ENCODE measurements at places on chromosomes 4 and X. TPM values are rescaled to one million over a fixed set of nuclear protein-coding genes. Genes with fewer than 3 reads are reported as not detected.
A peak's percentile ranks its signal among the peaks of the same experiment; 100 is the strongest.

The TRIM75 gene
- total RNA-seq, result not detected

The EMCN gene
- 3.1 TPM for total RNA-seq

The UCHL1 gene
- total RNA-seq, result 11.1 TPM

The LETM1 gene
- total RNA-seq, result 160 TPM

DNA sequence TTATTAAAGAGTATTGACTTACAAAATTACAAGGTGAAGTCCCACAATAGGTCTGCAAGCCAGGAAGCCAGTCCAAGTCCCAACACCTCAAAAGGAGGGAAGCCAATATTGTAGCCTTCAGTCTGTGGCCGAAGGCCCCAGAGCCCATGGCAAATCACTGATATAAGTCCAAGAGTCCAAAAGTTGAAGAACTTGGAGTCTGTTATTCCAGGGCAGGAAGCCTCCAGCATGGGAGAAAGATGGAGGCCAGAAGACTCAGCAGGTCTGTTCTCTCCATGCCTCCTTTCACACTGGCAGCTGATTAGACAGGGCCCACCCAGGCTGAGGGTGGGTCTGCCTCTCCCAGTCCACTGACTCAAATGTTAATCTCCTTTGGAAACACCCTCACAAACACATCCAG, 18.1 kb downstream of the TDO2 start:
- no peak for DNase-seq

- no peak for DNase-seq
These were observed 1391.2 kb downstream of the STIM2 start for GRCh38 chr4:28251831-28252230.

GRCh38 chr4:26410385-26411293, 79.6 kb downstream of the CCKAR start:
- peak; percentile 84 for DNase-seq

- DNase-seq, result no peak
These were observed 5.7 kb downstream of the ACOT9 start for GRCh38 chrX:23737413-23737812.

GRCh38 chr4:48862661-48863060, 31.8 kb downstream of the OCIAD1 start:
- DNase-seq, result no peak

DNA sequence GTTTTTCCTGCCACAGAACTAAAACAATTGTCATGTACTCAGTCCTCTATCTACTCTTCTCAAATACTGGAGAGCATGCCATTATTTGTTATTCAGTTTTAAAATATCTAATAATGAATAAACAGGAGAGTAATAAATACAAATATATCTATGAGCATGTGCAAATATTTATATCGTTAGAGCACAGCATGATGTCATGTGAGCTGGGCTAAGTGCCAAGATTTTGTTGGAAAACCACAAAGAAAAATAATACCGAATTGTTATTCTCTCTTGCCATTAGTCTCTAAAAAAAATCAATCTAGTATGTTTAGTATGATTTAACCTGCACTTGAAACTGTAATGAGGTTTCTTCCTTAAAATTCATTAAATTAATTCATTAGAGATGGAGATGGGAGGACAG, 97.3 kb downstream of the DDX60 start:
- no peak for DNase-seq

- DNase-seq, result no peak
These were observed 62.8 kb downstream of the DHX15 start for GRCh38 chr4:24521544-24521943.

GRCh38 chr4:114019276-114019968, 40.0 kb upstream of the ARSJ start:
- no peak for DNase-seq

DNA sequence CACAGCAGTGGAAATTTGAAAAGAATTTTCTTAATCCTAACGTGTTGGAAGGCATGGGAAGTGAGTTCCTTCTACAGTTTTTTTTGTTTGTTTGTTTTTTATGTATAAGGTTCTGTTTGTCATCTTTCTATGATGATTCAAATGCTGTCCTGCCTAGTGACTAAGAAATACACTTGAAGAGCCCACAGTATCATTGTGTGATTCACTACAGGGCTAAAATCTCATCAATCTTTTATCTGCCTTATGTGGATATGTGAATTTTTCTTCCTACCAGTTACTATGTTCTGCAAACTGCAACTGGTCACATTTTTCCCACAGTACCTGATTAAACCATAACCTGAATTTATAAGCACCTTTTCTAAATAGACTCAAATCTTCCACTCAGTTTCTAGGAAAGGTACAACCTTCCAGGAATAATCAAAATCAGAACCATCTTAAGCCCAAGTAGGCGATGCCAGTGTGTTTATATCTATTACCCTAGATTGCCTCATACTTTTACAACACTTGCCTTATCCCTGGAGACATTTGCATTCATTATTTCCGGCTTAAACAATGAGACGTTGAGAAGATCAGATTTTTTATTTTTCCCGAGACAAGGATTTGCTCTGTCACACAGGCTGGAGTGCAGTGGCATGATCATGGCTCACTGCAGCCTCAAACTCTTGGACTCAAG, 214.6 kb upstream of the GALNT7 start:
- no peak for DNase-seq

GRCh38 chrX:51837921-51838320, 55.5 kb upstream of the MAGED1 start:
- DNase-seq, result peak; percentile 59

- DNase-seq, result no peak
These were observed 40.9 kb downstream of the GATB start for GRCh38 chr4:151719956-151720334.

GRCh38 chr4:100497791-100498190, 20.0 kb downstream of the EMCN start:
- DNase-seq, result no peak

DNA sequence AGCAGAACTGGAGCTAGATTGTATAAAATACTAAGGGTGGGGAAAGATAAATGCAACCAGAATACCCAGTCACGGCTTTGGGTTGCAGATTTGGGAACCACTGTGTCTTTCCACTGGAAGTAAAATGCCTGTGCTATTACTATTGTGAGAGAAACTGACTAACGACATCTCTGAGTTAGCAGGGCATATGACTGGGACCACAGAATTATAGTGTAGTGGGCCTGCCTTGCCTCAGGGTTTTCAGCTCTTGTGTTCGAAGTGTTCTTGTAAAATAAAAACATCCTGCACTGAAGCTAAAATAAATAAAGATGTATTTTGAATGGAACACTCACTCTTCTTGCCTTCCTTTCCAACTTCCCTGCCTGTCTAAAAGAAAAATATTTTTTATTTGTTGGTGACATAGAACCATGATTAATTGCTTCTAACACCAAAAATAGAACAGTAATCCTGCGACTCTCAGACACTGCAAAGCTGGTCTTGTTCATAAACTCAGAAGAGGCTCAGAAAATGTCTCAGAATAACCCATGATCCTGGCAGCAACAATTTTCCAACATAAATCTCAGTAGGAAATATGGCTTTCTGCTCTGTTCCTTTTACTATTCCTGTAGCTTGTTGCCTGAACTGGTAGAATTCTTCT, 104.2 kb downstream of the FAM47B start:
- no peak for DNase-seq

DNA sequence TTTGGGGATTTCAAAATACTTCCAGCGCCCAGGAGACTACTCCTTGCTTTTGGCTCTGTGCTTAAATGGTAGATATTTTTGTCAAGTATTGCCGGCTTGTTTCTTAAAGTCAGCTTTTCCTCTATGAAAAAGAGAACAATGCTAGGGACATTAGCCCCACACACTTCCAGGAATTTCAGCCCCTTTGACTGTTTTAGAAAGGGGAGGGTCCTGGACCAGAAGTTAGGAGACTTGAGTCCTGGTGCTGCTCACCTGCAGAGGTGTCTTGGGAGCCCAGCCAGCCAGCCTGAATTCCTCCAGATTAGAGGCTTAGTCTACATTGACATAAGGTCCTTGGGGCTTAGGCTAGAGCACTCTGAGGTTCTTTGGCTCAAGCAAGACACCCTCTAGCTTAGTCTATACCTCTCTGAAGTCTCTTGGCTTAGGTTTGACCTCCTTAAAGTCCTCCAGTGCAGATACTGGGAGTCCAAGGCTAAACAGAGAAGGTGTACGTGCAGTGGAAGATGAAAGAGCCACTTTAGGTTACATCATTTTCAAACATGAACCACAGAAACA, 1.6 kb upstream of the SETD7 start:
- DNase-seq, result no peak

DNA sequence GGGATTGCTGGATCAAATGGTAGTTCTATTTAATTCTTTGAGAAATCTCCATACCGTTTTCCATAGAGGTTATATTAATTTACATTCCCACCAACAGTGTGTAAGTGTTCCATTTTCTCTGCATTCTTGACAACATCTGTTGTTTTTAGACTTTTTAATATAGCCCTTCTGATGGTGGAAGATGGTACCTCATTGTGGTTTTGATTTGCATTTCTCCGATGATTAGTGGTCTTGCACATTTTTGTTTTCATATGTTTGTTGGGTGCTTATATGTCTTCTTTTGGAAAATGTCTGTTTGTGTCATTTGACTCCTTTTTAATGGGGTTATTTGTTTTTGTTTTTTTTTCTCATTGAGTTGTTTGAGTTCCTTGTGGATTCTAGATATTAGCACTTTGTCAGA, 75.3 kb upstream of the PUDP start:
- no peak for DNase-seq

DNA sequence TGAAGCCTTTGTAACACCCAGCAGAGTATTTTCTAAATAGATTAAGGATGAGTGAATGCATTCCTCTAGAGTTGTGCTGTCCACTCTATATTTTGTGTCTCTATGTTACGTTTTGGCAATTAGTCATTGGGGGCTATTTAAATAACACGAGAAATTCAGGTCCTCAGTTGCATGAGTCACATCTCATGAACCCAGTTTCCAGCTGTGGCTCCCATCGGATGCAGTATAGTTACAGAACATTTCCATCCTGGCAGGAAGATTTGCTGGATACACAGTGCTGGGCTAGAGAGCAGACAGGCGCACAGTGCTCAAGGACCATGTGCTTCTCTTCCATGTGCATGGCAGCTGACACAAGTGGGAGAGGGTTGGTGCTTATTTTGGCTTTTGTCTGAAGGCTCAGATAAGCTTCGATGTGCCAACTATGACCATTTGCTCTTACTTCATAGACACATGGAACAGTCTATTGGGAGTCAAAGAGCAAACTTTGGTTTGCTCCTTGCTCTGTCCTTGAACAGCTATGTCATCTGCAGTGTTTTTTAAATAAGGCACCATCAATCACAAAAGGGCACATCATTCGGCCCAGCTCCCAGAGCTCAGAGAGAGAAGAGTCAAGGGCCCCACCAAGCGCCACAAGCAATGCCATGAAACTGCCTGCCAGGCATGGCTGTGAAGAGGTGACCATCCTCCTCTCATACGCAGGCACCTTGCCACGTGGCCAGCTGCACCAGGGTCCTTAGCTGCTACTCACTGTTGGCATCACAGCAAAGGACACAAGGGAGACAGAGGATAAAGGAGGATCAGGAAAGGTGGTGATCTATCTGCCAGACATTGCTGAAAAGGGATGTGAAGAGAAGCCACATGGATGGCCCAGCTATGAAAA, 8.1 kb upstream of the STS start:
- DNase-seq, result no peak

DNA sequence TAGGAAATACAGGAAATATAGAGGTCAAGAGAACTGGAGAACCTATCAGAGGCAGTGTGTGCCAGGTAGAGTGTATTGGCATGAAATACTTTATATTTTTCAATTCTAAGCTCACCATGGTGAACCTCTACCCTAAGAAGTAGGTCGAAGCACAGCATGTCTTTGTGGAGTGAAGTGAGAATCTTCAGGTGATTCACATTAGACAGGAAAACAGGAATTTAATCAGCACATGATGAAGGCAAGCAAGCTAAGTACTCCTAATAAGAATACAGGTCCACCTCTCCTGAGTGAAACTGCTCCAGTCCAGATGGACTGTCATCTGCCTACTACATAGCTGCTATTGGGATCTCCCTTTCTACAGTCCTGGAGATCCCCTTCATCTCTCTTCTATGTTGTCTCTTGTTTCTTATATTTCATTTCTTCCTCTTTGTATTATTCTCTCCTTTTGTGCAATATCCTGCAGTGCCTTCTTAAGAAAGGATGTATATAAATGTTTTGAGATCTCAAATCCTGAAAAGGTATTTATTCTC, 159.0 kb downstream of the LRBA start:
- DNase-seq, result no peak

GRCh38 chrX:39504227-39504626, 593.5 kb downstream of the BCOR start:
- no peak for DNase-seq

DNA sequence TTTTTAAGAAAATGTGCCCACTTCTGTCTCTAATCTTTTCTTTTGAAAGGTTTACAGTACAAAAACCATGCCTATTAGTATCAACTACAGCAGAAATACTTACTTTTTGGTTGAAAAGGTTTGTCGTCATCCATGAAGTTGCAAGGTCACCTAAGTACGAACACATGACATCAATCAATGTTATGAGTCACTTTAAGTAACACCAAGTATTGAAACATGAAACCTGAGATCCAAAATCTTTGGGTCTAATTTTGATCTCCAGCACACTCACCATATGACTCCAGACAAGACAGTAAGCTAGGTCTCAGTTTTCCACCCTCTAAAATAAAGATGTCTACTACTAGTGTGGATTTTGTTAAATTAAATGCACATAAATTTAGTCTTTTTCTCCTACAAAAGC, 8.4 kb downstream of the ZNF280C start:
- no peak for DNase-seq

DNA sequence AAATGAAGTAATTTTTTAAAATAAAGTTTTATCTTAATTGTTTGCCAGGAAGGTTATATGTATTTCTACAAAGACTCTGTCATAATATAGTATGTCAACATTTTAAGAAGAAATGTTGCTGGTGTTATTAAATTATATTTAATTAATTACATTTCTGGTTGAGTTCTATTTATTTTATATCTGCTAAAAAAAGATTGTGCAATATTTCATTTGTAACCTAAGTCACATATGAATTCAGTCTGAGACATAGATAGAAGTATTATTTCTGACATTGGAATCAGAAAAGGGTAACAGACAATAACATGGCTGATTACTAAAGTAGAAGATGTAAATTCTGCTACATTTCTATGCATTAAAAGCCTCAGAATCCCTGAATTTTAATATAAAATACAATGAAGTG, 1985.1 kb downstream of the C4orf33 start:
- no peak for DNase-seq

- no peak for DNase-seq
These were observed 323.0 kb downstream of the INPP4B start for GRCh38 chr4:142523111-142523510.

DNA sequence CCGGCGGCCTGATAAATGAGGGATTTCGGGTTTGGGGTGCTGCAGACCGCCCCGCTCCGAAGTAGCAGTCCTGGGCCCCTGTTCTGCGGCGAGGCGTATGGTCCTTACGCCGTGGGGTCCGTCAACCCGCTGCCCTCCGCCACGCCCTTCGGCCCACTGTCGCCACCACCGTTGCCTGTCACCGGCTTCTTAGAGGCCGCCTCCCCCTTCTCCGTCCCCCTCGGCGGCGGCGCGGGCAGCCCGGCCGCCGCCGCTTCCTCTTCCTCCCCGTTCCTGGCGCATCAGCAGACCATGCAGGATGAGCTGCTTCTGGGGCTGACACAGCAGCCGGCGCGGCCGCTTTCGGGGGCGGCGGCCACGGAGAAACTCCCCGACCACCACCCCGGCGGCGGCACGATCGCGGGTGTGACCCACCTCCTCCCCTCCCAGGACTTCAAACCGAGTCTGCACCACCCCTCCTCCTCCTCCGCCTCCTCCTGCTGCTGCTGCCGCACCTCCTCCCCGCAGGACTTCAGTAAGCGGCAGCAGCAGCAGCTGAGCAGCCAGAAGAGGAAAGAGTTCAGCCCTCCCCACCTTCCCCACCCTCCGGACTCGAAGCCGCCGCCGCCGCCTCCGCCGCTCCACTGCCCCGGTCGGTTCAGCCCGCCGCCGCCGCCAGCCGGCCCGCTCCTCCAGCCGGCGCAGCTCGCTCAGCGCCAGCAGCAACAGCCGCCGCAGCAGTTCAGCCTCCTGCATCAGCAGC, 549 bp downstream of the CPEB2 start:
- peak; percentile 83 for DNase-seq
